ENCODE measurements at places on chromosomes 5 and 9.

DNA sequence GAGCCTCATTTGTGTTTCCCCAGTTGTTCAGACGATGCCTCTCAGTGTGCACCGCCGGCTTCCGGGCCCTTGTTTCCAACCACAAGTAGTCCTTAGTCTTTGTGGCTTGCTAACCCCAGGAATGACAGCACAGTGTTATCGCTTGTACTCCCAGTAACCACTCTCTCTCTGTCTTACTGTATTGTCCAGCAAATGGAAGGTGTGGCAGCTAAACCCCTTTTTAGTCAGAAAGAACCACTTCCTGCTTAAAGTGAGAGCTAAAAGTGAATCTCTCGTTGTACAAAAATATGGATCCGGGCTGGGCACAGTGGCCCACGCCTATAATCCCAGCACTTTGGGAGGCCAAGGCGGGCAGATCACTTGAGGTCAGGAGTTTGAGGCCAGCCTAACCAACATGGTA lies 61.3 kb downstream of the ENC1 start:
- no peak overlapping the region for H3K27ac ChIP-seq
- no peak overlapping the region for H3K4me3 ChIP-seq
- no peaks in the 10 kb centered on the region for H3K27me3 ChIP-seq
- DNase-seq, result no peak
- peaks cover 26% of the 10 kb centered on the region for H3K4me1 ChIP-seq

DNA sequence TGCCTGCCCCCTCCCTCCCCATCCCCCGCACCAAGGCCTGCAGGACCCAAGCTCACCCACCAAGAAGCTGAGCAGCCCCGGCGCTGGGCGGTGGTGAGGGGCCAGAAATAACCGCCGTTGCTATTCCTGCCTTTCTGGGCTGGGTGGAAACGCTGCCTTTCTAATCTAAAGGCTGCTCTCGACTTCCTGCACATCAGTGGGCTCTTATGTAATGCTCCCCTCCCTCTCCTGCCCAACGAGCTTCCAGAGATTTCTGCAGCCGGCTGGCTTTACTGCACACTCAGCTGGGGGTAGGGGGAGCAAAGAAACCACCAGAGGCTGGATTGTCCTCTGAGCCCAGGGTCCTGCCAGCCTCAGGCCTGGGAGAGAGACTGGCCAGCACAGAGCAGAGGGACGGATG lies 6.9 kb upstream of the EGR1 start:
- no peak overlapping the region for H3K4me3 ChIP-seq
- peaks cover 39% of the 10 kb centered on the region for H3K4me1 ChIP-seq

- no peak overlapping the region for H3K4me3 ChIP-seq
- no peak overlapping the region for H3K27ac ChIP-seq
- no peaks in the 10 kb centered on the region for H3K4me1 ChIP-seq
- no peak for DNase-seq
- no peaks in the 10 kb centered on the region for H3K36me3 ChIP-seq
- peaks cover 21% of the 10 kb centered on the region for H3K27me3 ChIP-seq
These were observed 250.1 kb downstream of the PBX3 start for GRCh38 chr9:125997196-125997823.

- H3K27me3 ChIP-seq, result no peaks in the 10 kb centered on the region
- no peaks in the 10 kb centered on the region for H3K36me3 ChIP-seq
These were observed 219.6 kb upstream of the RORB start for GRCh38 chr9:74277532-74277931.

DNA sequence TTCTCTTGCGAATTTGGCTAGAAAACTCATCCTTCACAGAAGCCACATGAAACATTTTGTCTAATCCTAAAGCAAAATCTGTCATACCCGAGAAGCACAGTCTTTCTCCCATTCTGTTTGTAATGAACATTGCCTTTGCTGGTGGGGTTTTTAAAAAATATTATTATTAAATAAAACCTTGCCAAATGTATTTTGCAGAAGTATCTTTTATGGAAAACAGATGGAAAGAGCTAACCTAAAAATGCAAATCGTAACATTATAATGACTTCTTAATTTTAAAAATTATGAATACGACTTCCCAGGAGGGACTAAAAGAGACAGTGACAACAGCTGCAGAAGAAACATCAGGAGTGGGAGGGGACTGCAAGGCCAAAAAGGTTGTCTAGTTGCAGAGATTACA lies 246.3 kb upstream of the TAS2R1 start:
- no peaks in the 10 kb centered on the region for H3K4me1 ChIP-seq
- H3K27ac ChIP-seq, result no peak overlapping the region
- H3K4me3 ChIP-seq, result no peak overlapping the region
- no peaks in the 10 kb centered on the region for H3K36me3 ChIP-seq
- DNase-seq, result no peak

DNA sequence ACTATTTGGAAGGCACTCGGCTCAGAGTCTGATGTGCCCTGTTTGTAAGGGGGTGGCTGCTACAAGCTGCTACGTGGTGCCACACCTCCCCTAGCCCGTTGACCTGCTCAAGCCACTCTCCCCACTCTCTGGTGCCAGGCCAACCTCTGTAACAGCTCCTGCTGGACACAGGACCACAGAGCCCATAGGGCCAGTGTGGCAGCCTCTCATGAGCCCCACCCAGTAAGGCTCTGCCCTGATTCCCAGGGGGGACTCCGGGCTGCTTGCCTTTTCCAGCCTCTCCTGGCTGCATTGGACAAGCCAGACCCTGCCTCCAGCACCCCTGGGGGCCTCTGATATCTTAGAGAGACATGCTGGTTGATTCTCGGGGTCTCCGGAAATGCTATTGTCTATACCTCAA lies 53.3 kb upstream of the ANGPTL2 start:
- H3K27ac ChIP-seq, result no peak overlapping the region
- H3K36me3 ChIP-seq, result no peaks in the 10 kb centered on the region
- no peak overlapping the region for H3K4me3 ChIP-seq
- H3K4me1 ChIP-seq, result peaks cover 18% of the 10 kb centered on the region
- no peak for DNase-seq

DNA sequence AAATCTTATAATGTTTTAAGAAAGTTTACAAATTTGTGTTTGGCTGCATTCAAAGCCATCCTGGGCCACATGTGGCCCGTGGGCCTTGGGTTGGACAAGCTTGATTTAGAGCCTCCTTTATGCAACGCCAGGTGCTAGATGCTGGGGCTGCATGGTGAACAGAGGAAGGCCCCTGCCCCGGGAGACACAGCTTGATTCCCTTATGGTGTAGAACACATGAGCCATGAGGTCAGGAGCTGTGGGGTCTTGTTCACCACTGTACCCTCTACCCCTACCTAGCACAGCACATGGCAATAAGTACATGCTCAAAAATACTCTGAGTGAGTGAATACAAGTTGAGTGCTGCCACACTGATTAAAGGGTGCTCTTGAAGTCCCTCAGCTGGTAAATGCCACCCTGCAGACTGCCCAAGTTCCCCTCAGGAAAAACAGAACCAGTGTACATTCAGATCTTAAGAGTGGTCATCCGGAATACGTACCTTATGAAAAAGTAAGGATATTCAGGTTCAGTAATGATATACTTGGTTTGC lies 71.9 kb downstream of the ARRDC3 start:
- no peak overlapping the region for H3K4me3 ChIP-seq
- H3K4me1 ChIP-seq, result peaks cover 10% of the 10 kb centered on the region
- H3K27ac ChIP-seq, result peak overlapping the region; percentile 74
- no peaks in the 10 kb centered on the region for H3K36me3 ChIP-seq
- no peak for DNase-seq

GRCh38 chr9:107730666-107731065 lies 241.1 kb upstream of the KLF4 start:
- no peak overlapping the region for H3K4me3 ChIP-seq
- no peaks in the 10 kb centered on the region for H3K27me3 ChIP-seq
- H3K27ac ChIP-seq, result no peak overlapping the region
- DNase-seq, result no peak
- peaks cover 18% of the 10 kb centered on the region for H3K4me1 ChIP-seq

DNA sequence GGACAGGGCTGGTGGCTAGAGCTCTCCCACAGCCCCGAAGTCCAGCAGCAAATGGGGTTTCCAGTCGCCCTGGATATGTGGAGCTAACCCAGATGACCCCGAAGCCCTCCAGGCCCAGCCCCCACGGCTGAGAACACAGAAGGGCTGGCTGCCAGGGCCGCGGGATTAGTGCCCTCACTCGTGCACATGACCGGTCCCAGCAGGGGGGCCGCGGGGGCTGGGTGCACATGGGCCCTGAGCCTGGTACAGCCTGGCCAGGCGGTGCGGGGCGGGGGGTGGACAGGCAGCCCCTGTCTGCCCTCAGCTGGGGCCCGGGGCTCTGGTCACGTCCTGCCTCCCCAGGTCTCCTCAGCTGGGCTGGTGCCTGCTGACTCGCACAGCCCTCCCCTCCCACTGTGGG lies 5.9 kb downstream of the SSNA1 start:
- peak; percentile 78 for DNase-seq
- peaks cover 55% of the 10 kb centered on the region for H3K4me1 ChIP-seq
- peak overlapping the region; percentile 9 for H3K27ac ChIP-seq
- peak overlapping the region; percentile 5 for H3K4me3 ChIP-seq

GRCh38 chr5:7801891-7802614 lies 48.9 kb downstream of the CFAP90 start:
- no peak overlapping the region for H3K27ac ChIP-seq
- H3K4me1 ChIP-seq, result no peaks in the 10 kb centered on the region
- H3K36me3 ChIP-seq, result no peaks in the 10 kb centered on the region
- no peak overlapping the region for H3K4me3 ChIP-seq
- no peak for DNase-seq

GRCh38 chr9:79185866-79186265 lies 385.9 kb upstream of the TLE4 start:
- H3K36me3 ChIP-seq, result no peaks in the 10 kb centered on the region
- no peak overlapping the region for H3K27ac ChIP-seq

DNA sequence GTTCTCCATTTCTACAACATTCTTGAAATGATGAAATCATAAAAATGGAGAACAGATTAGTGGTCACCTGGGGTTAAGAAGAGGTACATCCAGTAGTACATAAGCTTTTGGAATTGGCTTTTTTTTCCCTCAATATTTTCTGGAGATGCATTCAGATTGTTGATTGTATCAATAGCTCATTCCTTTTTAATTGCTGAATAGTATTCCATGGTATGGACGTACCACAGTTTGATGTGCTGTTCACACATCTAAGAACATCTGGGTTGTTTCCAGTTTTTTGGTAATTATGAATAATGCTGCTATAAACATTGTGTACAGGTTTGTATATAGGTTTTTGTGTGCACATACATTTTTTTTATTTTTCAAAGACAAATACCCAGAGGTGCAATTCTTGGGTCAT lies 130.0 kb downstream of the PPP2R2B start:
- no peaks in the 10 kb centered on the region for H3K36me3 ChIP-seq
- H3K4me1 ChIP-seq, result no peaks in the 10 kb centered on the region
- no peak overlapping the region for H3K27ac ChIP-seq
- H3K27me3 ChIP-seq, result no peaks in the 10 kb centered on the region
- H3K4me3 ChIP-seq, result no peak overlapping the region

DNA sequence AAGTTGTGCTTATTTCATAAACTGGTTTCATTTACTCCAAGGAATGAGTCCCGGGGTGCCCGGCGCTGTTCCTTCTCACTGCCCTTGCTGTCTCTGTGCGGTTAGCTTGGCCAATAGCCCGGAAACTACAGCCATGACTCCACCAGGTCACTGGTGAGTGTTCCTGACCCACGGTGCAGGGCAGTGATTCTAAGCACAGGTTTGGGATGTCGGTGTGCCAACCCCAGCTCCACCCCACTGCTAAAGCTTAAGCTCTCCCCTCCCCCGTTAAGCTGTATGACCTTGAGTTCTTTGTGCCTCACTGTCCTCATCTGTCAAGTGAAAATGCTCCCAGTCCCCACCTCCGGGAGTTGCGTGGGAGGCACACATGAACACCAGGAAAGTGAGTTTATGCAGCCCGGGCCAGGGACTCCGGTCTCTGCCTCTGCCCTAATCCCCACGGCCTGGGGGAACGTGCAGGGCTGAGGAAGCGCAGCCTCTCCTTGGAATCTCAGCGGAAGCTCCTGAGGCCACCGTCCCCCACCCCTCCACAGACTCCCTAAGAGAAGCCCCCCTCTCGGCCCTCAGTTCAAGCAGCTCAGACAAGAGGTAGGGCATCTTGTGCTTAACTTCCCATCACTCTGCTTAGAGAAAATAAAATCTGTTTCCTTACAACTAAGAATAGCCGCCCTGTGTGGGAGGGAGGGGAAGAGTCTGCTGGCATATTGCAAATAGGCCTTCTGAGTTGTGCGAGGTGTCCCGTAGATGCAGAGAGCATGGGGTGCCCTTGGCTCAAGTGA lies 92.0 kb upstream of the RAI14 start:
- no peak overlapping the region for H3K27ac ChIP-seq
- DNase-seq, result no peak
- no peak overlapping the region for H3K4me3 ChIP-seq
- peaks cover 18% of the 10 kb centered on the region for H3K4me1 ChIP-seq
- H3K27me3 ChIP-seq, result no peaks in the 10 kb centered on the region
- H3K36me3 ChIP-seq, result no peaks in the 10 kb centered on the region

DNA sequence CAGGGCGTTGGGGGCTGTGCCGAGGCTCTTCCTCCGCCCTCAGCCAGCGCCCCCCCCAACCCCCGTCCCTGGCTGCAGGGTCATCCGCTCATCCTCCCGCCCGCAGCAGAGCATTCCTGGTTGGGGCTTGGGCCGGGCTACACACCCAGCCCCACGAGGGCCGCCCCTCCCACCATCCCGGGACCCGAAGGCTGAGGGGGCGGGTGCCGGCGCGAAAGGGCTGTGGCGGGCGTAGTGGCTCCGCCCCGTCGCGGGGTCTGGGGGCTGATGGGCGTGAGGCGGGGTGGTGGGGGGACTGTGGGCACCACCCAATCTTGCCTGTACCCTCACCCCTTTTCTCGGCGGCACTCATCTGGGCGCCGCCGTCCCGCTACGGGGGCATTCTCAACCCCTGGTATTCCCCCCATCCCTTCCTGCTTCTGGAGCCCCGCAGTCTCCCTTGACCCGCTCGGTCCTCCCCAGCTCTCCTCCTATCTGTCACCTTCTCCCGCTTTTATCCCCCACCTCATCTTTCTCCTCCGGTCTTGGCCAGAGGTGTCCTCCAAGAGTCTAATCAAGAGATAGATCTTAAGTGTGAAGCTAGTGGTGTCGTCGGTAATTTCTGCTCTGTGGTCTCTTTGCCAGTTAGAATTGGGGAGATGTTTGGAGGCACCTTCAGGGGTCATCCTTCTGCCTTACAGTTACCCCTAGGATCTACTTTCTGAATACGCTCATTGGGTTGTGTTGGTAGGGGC lies 1.6 kb downstream of the FER start:
- no peaks in the 10 kb centered on the region for H3K27me3 ChIP-seq
- H3K36me3 ChIP-seq, result no peaks in the 10 kb centered on the region
- peak overlapping the region; percentile 96 for H3K27ac ChIP-seq

- no peak for DNase-seq
- H3K4me1 ChIP-seq, result no peaks in the 10 kb centered on the region
- no peaks in the 10 kb centered on the region for H3K27me3 ChIP-seq
- H3K36me3 ChIP-seq, result no peaks in the 10 kb centered on the region
These were observed 24.4 kb upstream of the ZSWIM6 start for GRCh38 chr5:61307611-61308010.

- no peaks in the 10 kb centered on the region for H3K27me3 ChIP-seq
- no peaks in the 10 kb centered on the region for H3K4me1 ChIP-seq
- DNase-seq, result no peak
- no peaks in the 10 kb centered on the region for H3K36me3 ChIP-seq
These were observed 18.3 kb downstream of the RFX3 start for GRCh38 chr9:3507395-3508077.

DNA sequence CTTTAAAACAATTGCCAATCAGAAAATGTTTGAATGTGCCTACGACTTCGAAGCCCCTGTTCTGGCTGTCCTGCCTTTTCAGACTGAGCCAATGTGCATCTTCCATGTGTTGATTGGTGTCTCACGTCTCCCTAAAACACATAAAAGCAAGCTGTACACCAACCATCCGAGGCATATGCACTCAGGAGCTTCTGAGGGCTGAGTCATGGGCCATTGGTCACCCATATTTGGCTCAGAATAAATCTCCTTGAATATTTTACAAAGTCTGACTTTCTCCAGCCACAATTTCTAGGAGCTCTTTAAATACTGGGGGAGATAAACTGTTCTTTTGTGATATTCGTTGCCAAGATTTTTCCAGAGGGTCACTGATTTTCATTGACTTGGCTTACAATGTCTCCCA lies 53.9 kb downstream of the C9orf57 start:
- H3K36me3 ChIP-seq, result no peaks in the 10 kb centered on the region
- H3K27ac ChIP-seq, result no peak overlapping the region
- H3K27me3 ChIP-seq, result no peaks in the 10 kb centered on the region

Data from heart right ventricle (tissue), 16 donors.